CD4-positive, alpha-beta memory T cell (primary cell): ENCODE measurements at places on chromosomes 1 and 21.

- no peak for DNase-seq
These were observed 42.7 kb downstream of the GIPC2 start for GRCh38 chr1:78088486-78088885.

- DNase-seq, result peak; percentile 80
These were observed 16.4 kb upstream of the KIAA0040 start for GRCh38 chr1:175208773-175209492.

DNA sequence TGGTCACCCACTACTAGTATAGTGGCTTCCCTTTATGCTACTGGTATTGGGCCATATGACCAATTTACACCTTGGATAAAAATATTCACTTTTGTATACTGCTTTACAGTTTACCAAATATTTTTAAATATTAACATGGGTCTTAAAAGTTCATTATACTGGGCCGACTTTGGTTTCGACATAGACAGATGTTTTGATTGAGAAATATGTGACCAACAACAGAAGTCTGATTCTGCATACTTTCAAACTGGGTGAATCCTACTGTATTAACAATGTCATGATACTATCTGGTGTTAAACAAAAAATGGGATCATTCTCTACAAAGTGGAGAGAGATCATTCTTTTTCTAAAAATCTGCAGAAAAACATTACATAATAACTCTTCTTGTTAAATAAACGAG is 134.8 kb downstream of the AKT3 start:
- no peak for DNase-seq

DNA sequence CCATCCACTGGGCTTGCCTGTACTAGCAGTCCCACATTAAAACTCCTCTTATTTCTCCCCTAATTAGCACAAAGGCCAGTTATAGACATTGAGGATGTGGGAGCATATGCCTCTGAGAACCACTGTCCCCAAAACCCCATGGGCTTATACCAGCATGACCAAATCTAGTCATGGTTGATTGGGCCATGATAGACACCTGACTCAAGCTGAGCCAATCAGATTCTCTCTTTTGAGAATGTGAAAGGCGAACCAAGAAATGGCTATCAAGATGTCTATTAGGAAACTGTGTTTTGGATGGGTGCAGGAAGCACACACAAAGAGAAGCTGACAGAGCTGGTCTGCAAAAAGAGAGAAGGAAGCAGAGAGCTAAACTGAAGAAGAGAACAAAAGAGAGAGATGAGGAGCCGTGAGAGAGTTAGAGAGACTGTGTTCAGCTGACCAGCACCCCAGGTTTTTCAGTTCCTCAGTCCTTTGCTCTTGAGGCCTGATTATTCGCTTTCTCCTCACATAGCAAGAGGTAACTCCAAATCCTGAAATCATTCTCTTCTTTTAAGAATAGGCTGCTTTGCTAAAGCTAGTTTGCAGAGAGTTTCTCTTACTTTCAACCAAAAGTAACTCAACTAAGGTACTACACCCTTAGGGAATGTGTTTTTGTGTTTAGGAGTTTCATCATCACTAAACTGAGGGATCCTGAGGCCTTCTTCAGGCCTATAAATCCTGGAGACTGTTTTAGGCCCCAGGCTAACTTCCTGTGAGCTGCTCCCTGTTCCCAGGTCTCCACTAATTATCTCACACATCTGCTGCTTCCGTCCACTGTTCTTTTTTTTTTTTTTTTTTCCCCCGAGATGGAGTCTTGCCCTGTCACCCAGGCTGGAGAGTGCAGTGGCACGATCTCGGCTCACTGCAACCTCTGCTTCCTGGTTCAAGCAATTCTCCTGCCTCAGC is 7.9 kb upstream of the TIPRL start:
- no peak for DNase-seq

- no peak for DNase-seq
These were observed 6.3 kb upstream of the PHTF1 start for GRCh38 chr1:113765306-113766230.

DNA sequence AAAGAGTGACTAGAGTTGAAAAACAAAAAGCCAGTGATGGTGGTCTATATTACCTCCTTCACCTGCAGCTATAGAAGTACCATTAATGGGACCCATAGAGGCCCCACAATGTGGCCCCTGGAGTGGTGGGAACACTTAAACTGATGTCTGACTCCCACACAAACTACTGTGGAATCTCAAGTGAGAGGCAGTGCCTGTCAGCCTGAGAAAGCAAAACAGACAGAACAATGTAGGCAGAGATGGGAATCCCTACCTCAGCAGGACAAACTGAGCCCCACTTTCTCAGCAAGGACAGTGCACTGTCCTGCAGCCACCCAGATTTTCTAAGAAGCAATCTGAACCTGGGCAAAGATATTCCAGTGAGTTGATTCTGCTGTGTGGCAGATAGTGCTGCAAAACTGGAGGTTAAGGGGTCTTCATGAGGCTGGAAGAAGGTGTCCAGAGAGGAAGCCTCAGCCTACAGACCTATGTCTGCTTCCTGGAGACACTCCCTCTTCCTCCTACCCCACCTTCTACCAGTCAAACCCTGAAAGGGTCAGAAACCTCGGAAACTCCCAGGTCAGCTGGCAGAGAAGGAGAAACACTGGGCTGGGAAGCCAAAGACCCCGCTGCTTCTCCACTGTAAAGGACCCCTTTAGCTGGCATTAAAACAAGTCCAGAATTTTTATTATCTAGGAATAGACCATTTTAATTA is 228.7 kb downstream of the C1orf94 start:
- DNase-seq, result no peak

- DNase-seq, result no peak
These were observed 3.1 kb upstream of the BARHL2 start for GRCh38 chr1:90720145-90720636.

- DNase-seq, result no peak
These were observed 2.8 kb upstream of the EFNA4 start for GRCh38 chr1:155060736-155061135.

DNA sequence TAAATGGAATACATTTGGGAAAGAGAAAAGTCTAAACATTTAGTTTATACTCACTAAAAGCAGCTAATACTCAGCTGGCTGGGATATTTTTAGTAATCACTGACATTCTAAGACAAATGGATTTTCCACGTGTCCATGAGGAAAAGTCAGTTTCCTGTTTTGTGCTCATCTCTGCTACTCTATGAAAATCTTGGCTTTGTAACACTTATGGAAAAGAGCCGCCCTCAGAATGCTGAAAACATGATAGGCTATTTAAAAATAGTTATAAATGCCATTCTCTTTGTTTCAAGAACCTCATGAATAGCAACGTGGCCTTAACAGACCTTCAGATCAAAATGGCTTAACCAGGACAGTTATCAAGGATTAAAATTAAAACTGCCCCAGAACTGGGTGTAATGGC is 29.9 kb downstream of the MRAP start:
- no peak for DNase-seq

- no peak for DNase-seq
These were observed 73.9 kb downstream of the GLUL start for GRCh38 chr1:182317611-182318161.

- no peak for DNase-seq
These were observed 298.9 kb downstream of the DSCAM start for GRCh38 chr21:40547906-40548513.

DNA sequence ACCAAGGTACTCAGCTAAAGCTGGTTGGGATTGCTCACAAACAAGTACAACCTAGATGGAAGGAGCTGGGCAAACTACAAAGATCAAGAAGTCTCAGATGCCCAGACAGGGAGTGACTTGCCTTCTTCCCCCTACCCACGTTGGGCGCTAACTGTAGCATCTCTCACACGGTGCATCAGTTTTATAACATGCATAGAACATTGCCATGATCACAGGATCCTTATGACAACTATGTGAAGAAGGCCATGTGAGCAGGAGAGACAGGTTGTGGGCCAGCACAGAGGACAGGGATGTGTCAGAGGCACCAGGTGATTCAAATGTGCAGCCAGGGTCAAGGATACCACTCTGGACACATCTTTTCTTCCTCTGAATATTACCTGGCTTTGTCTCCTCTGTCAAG is 28.3 kb upstream of the CYP4B1 start:
- no peak for DNase-seq

DNA sequence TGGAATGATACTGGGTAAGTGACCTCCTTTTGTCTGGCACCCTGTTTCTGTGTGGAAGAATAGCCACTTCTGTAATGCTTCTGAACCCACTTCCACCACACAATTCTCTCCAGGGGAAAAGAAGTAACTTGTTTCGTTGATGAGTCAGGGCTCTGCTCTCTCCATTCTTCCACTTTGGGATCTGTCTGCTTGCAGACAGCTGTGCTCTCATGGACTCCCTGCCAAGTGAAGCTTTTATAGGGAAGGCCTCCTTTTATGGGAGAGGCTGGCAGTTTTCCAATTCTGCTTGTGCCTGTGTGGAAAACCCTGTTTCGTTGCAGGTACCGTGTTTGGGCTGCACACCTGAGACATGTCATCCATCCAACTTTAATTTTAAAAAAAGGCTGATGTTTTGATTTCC is 130.7 kb downstream of the GIPC2 start:
- no peak for DNase-seq

GRCh38 chr21:44967082-44968047 is 27.5 kb downstream of the SLX9 start:
- DNase-seq, result peak; percentile 30

GRCh38 chr1:117318426-117318825 is 48.8 kb upstream of the MAN1A2 start:
- DNase-seq, result no peak

DNA sequence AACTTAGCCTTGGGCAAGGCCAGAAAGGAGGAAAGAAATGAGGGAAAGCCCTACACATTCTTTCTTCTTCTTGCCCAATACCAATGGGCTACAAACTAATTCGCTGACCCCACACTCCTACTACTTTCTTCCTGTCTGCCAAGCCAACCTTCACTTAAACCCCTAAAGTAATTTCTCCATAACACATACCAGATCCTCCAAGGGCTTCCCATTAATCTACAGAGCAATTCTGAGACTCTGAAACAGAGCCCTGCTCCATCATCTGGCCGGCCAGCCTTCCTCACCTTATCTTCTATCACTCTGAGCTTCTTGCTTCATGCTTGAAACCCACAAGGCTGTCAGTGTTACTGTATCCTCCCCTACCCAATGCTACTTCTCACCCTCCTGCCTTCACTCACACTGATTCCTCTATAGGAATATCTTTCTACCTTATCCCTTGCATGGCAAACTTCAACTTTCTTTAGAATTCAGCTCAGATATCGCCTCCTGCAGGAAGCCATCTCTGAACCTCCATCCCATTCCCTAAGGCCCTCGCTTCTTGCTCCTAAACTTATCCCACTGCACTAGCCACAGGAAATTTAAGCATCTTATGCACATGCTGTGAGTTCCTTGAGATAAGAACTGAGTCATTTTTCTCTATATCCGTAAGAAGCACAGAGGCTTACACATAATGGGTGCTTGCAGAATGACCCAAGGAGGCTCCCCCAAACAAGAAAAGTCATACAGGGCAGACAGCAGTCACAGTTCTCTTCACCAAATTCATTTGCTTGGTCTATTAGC is 81.9 kb downstream of the JAK1 start:
- no peak for DNase-seq

GRCh38 chr1:212470059-212470458 is 37.3 kb downstream of the NENF start:
- no peak for DNase-seq

GRCh38 chr1:68590473-68590872 is 93.6 kb upstream of the DEPDC1 start:
- DNase-seq, result no peak

DNA sequence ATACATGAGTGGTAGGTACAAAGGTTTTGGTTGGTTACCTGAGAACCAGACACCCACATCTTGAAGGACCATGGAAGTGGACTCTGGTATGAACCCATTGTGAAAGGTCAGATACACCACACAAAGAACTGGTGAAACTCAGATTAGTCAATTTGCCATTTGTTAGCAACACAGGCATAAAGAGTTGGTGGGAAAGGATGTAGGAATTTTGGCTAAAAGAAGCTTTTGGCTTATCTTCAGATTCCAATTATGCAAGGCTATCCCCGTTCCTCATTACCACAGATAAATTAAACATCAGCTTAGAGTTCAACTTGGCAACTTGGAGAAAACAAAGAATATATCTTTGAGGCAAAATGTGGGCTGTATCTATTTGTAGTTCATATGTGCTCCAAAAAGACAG is 87.0 kb upstream of the IRF2BP2 start:
- no peak for DNase-seq
